ENCODE measurements at places on chromosomes 16 and 17. TPM values are rescaled to one million over a fixed set of nuclear protein-coding genes. Genes with fewer than 3 reads are reported as not detected.

DNA sequence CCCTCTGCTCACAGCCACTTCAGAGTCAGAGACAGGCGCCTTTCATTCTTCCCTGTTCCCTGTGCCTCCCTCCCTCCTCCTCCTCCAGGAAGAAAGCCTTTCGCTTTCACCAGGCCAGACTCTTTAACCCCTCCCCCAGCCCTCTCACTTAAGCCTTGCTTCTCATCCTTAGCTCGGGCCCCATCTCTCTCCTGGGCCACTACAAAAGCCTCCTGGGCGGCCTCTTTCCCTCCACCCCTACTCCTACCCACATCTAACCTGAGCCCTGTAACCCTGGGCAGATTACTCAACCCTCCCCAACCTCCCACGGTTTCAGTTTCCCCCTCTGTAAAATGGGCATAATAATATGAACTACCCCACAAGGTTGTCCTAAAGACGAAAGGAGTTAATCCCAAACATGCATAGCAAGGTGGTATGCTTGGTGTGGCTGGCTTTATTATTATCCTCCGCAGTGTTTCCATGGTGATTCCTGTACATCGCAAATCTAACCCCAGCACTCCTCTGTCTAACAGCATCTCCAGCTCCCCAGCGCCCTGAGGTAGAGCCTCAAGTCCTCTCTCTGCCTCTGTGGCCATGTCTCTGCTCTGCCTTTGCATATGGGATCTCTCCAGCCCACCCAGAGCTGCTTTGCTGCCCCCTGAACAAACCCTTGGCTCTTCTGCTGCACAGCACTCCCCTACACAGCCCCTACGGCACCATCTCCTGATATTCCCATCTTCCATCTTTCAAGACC is 17.7 kb downstream of the PIMREG start:
- no peak for DNase-seq

DNA sequence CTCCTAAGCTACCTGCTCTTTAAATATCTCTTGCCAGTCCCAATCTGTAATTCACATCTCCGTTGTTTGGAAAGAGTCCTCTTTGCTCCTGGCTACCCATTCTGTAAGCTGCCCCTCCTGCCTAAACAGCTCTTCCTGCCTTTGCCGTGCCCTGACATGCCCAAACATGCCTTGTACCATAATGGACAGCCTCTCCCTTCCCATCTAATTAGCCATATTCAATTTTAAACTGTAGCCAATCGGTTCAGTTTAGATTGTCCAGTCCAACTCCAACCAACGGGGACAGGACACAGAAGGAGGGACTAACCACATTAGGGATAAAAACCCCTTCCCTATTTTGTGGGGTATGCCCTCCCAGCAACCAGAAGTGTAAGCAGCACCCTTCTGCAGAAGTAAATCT is 30.6 kb upstream of the CLEC3A start:
- DNase-seq: no peak

Gene WFDC1
- total RNA-seq: 0.16 TPM

GRCh38 chr17:7038025-7038862 is 2.4 kb downstream of the SLC16A13 start:
- DNase-seq: no peak

DNA sequence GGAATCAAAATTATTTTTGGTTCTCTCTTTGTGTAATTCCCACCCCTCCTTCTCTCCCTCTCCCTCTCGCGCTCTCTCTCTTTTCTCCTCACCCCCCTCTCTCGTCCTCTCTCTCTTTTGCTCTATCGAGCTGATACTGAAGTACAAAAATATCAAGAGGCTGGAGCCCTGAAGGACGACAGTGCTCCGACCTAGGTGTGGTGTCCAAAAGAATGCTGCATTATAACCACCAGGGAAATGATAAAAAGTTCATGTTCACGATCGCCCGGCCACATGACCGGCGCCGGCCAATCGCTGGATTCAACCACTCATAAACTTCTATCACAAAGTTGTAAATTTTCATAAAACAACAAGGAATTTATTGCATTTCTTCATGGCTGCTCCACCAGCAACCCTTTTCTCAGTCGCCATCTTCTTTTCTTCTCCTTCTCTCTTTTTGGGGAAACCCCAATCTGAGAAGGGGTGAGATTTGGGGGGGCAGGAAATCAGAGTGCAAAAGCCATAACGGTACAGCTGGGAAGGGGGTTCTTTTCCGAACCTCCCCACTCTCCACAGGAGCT is at the start of gene HOXB6:
Gene HOXB6 (minus strand): TSS at position 217 of the 560 bp plus-strand sequence. CDS start 6,836 bp downstream, outside the sequence.
- DNase-seq: no peak
